ENCODE measurements at places on chromosomes 4 and X. TPM values are rescaled to one million over a fixed set of nuclear protein-coding genes. Genes with fewer than 3 reads are reported as not detected.
A peak's percentile ranks its signal among the peaks of the same experiment; 100 is the strongest.

GRCh38 chr4:55754754-55755350, 64.7 kb upstream of the EXOC1L start:
- DNase-seq: no peak

Gene PAGE2
- not detected for total RNA-seq

DNA sequence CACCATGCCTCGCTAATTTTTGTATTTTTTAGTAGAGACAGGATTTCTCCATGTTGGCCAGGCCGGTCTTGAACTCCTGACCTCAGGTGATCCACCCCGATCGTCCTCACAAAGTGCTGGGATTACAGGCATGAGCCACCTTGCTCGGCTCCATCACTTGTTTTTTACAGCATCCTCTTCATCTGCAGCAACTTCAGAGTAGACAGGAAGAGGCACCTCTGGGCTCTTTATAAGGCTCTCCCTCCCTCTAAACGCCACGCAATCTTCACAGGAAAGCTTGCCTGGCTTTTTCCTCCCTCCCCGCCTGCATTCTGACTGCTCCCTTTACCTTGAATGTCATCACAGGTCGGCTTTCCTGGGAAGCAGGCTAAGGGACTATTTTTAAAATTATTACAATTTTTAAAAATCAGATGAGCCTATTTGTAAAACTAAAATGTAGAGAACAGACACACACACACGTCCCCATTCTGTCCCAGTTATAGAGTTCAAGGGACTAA, 111.5 kb upstream of the LDB2 start:
- DNase-seq: no peak

DNA sequence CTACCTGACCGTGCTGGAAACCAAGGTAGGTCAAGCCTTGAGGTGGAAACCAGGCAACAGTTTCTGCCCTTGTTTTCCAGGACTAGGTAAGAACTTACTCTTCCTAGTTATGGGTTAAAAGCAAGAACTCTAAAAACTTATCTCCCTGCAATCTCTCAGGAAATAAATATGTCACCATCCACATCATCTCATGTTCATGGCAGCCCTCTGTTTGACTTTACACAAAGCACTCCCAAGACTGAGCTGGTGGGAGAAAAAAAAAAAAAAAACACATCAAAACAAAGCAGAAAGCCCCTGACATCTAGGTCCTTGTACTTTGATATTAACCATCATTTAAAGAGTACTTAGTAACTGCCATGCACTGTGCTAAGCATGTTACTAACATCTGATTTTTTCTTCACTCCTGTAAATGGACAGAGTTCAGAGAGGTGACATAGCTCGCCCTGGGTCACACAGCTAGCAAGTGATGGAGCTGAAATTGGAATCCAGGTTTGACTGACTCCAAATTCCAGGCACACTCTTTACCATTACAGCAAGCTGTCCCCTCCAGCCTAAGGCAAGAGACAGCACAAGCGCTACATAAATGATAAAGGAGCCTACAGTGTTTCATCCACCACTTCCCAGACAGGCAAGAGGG, 102.8 kb upstream of the NOCT start:
- no peak for DNase-seq

Gene LPAR4
- total RNA-seq: 0.62 TPM

DNA sequence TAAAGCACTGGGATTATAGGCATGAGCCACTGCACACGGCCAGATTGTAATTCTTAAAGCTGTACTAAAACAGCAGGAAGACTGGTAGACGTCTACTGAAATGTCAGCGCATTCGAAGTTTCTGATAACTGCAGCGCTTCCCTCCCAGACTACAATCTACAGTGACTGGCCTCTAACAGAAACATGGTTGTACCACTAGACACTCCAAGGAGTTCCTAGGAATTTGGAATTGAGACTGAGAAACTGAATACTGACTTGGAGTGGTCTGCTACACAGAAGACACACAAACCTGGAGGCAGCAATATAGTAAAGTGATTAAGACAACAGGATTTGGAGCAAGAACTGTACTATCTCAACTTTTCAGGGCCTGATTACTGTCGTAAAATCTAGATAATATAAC, 937 bp downstream of the HELQ start:
- no peak for DNase-seq

DNA sequence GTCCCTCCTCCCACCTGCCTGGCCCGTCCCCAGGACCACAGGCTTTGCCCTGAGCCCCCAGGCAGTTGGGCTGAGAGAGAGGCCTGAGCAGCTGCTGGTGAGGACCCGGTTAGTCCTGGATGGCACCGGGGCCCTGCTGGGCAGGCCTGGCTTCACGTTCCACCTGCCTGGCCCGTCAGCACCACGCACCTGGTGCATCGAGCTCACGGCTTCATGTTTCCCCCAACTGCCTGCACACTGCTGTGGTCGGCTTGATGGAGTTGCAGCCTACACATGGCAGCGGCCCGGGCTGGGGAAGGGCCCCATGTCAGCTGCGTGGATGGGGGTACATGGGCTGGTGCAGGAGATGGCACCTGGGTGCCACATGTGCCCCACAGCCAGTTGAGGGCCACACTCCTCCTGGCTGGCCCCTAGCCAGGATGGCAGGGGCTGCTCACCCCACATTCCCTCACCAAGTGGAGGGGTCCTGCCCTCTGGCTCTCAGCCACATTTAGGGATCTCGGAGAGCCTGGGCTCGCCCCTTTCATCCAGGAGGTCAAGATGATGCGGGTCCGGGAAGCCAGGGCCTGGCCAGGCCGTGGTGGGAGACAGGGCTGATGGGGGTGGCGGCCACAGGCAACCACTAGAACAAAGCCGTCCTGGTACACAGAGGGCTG, 28.5 kb downstream of the NKX1-1 start:
- DNase-seq: peak; percentile 71

Gene SMIM43
- not detected for total RNA-seq

- DNase-seq: no peak
Observed at GRCh38 chrX:79162076-79162475, 17.6 kb downstream of the GPR174 start.

GRCh38 chr4:69833251-69833650, 26.7 kb downstream of the SULT1E1 start:
- DNase-seq: no peak

DNA sequence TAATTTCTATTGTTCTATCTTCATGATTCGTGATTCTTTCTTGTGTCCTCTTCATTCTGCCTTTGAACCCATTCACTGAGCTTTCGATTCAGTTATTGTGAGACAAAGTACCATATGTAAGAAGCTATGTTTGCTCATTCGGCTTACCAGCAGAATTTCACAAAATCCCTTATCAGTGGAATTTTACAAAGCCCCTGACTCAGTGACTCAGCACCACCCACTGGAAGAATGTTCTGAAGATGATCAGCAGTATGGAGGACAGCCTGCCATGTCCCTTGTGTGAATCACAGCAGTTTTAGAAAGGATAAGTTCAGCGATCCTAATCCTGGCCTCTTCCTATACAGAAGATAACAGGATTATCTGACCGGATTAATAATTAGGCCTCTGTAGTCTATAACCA, 5.8 kb upstream of the UXT start:
- no peak for DNase-seq

Gene FAM184B
- not detected for total RNA-seq

DNA sequence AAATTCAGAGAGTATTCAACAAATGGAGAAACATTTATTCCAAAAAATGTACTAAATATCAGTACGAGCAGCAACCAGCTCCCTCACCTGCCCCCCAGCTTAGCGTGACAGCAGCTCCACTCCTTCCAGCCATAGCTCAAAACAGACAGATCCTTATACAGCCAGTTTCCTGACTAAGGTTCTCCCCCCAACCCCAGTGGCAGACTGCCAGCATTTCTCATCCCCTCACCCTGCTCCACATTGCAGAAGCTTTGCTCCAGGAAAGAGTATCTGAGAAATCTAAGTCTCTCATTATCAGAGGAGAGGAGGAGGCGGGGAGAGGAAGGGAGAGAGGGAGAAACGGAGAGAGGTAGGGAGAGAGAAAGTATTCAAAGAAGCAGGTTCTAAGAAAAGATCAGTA, 53.3 kb upstream of the PASD1 start:
- DNase-seq: no peak

Gene NSD2
- 56.6 TPM for total RNA-seq

Gene TAB3
- 18.0 TPM for total RNA-seq

DNA sequence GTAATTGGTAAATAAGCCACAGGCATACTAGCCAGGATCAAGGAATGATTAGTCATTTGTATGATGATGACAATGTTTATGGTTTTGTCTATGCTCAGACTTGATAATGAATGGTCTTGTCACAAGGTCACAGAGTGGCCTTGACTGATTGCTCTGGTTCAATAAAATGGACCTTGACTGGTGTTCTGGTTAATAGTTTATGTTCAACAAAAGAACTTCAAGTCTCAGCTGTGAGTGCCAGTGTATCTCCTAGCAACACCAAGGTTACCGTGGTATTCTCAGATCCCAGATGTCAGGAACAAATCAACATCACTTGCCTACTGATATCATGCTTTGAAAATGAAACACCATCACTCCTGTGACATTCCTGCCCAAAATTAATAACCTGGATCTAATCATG, 16.3 kb upstream of the LRAT start:
- no peak for DNase-seq

Gene AR
- 12.8 TPM for total RNA-seq

GRCh38 chr4:152665691-152666395, 14.0 kb downstream of the TMEM154 start:
- DNase-seq: no peak

DNA sequence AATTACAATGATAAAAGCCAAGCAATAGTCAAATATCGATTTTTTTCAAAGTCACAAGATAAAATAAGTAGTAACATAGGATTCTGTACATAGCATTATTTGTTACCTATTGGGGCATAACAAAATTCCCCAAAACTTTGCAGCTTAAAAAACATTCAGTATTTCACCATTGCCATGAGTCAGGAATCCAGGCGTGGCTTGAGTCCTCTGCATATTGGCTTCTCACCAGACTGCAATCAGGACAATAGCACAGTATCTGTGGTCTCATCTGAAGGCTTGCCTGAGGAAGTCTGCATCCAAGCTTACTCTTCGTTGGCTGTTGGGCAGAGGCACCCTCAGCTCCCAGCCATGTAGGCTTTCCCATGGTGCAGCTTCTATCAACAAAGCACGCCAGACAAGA, 6.2 kb upstream of the CTBP1 start:
- no peak for DNase-seq
